ENCODE measurements at places on chromosomes 11 and 22.

DNA sequence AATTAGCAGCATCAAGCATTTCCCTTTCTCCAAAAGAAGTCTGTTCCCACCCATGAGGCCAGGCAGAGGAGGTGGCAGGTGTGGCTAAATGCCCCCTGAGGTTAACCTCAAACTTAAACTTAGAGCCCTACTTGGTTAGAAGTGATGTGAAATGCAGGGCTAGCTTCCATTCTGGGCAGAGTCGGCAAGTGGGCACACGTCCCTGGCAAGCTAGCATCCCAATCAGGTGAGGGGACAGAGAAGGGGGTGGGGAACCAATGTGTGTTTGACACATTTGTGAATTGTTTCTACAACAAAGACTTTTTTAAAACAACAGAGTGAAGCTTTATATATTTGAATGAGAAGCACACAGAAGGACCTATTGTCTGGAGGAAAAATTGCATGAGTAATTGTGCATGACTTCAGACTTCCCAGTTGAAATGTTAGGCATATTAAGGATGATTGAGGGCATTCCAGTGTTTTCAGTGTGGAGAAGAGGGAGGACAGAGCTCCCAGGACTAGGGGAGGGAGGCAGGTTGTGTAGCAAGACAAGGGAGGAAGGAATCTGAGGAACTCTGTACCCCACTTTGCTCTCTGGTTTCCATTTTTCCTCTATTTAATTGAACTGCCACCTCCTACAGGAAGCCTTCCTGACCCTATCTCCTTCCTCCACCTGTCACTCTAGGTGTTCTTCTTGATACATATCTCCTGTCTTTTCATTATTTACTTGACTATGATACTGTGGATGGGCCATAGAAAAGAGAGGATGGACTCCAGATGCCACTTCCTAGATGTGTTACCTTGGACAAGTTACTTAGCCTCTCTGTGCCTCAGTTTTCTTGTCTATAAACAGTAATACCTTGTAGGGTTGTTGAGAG, 83.3 kb upstream of the PICALM start:
- H3K27me3 ChIP-seq: no peaks in the 10 kb centered on the region
- peak overlapping the region; percentile 79 for H3K27ac ChIP-seq
- no peak overlapping the region for H3K4me3 ChIP-seq
- peaks cover 16% of the 10 kb centered on the region for H3K4me1 ChIP-seq
- peak; percentile 37 for ATAC-seq
- H3K36me3 ChIP-seq: no peaks in the 10 kb centered on the region

- no peaks in the 10 kb centered on the region for H3K36me3 ChIP-seq
- H3K4me3 ChIP-seq: no peak overlapping the region
- H3K27me3 ChIP-seq: peaks cover 6% of the 10 kb centered on the region
- H3K27ac ChIP-seq: no peak overlapping the region
Measured at GRCh38 chr11:75147875-75148263, 3.0 kb upstream of the SLCO2B1 start.

DNA sequence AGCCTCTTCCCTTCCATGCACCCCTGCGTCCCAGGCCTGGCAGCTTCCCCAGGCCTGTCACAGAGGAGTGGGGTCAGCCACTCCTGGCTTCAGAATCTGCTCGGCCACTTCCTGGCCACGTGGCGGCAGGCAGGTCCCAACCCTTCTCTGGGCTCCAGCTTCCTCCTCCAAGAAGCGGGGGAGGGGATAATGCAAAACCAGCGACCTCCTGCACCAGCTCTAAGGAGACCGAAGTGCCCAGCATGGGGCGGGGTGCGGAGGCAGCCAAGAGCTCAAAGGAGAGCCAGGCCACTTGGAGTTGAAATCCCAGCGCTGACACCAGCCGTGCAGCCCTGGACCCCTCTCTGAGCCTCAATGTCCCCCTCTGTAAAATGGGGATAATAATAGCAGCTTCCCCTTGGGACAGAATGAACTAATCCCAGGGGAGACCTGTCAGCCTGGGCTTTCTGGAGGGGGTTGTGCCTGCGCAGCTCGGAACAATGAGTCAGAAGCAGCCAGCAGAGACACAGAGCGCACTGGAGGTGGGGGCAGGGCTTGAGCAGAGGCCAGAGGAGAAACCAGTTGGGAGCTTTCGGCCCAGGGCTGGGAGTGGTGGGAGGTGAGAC, 22.8 kb upstream of the PICK1 start:
- peaks cover 14% of the 10 kb centered on the region for H3K4me1 ChIP-seq
- no peak overlapping the region for H3K4me3 ChIP-seq
- no peaks in the 10 kb centered on the region for H3K27me3 ChIP-seq
- ATAC-seq: peak; percentile 68

DNA sequence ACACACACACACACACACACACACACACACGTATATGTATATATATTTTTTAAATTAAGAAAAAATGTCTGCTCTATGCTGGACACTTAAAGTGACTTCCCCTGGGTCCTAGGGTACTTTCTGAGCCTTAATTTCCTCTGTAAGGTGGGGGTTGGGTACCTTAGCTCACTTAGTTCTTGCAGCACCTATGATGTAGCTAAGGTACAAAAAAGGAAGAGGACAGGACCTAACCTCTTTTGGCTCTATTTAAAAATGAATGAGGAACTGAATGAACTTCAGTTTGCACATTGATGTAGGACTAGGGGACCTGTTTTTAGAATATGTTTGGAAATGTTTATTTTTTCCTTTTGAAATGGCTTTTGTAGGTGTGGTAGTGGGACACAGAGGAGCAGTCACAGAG, 11.1 kb downstream of the SREBF2 start:
- no peak overlapping the region for H3K27ac ChIP-seq
- H3K27me3 ChIP-seq: no peaks in the 10 kb centered on the region
- H3K4me3 ChIP-seq: no peak overlapping the region
- ATAC-seq: no peak
- H3K36me3 ChIP-seq: no peaks in the 10 kb centered on the region

DNA sequence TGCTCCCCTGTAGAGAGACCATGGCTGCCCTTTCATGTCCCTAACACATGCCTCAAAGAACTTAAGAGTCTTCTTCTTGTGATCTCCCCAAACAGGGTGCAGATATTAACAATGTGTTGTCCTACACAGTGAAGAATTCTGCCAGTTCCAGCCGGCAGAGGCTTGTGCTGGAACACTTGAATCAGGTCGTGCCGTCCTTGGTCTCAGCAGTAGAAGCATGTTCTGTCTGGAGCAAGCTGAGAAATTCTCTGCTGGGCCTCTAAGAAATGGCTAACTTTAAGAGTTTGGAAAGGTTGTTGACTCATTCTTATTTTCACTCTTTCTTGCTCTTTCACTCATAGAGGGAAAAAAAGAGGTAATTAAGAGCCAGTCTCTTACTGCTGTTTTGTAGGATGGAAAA, 71.1 kb upstream of the SLC25A18 start:
- ATAC-seq: no peak
- no peak overlapping the region for H3K4me3 ChIP-seq
- no peak overlapping the region for H3K27ac ChIP-seq
- H3K36me3 ChIP-seq: no peaks in the 10 kb centered on the region
- H3K4me1 ChIP-seq: no peaks in the 10 kb centered on the region

DNA sequence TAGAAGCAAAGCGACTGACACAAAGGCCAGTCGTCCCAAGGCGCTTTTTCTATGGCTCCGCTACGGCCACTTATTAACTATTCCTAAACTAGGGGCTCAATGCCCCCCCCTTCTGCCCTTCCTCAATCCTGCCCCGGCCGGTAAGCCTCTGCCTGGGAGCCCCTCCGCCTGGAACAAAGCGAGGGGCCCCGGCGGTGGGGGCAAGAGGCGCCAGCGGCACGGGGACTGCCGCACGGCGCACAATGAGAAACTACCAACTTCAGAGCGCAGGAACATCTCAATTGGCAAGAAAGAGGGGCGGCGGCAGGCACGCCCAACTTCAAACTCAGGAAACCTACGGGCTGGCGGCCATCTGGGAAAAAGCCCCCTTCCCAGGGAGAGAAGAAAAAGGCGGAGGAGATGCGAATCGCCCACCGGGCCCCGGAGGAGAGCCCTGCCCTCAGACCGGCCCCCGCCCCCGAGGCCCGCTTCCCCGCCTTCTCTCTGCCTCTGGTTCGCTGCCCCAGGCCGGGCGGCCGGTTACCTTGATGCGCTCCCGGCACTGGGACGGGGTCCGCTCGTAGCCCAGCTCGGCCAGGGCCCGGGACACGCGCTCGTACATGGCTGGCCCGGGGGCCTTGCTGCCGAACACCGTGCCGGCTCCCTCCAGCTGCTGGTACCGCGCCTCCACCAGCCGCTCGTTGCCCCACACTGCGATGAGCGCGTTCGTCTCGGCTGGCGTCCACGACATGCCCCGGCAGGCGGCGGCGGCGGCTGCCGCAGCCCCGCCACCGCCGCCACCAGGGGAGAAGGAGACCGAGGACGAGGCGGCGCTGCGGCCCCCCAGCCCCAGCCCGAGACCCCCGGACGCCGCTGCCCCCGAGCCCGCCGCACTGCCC, 619 bp downstream of the MSANTD2 start:
- H3K27me3 ChIP-seq: no peaks in the 10 kb centered on the region
- H3K4me3 ChIP-seq: peak overlapping the region; percentile 99

DNA sequence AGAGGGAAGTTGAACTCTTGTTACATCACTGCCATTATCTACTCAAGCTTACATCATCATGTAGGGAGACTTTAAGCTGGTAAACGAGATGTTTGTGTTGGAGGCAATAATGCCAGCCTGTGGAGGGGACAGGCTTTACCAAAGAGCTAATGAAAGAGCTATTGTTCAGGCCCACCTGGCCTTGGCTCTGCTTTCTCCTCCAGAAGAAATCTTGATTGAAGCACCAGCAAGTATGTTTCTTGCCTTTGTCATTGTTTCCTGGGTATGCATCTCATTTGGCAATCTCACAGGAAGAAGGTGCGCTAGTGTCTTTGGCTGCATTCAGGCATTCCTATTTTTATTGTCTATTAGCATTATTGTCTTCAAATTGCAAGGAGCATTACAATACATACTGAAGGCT, 16.7 kb upstream of the CARD18 start:
- no peaks in the 10 kb centered on the region for H3K4me1 ChIP-seq
- H3K36me3 ChIP-seq: no peaks in the 10 kb centered on the region
- no peak overlapping the region for H3K4me3 ChIP-seq
- H3K27ac ChIP-seq: no peak overlapping the region
- ATAC-seq: no peak

DNA sequence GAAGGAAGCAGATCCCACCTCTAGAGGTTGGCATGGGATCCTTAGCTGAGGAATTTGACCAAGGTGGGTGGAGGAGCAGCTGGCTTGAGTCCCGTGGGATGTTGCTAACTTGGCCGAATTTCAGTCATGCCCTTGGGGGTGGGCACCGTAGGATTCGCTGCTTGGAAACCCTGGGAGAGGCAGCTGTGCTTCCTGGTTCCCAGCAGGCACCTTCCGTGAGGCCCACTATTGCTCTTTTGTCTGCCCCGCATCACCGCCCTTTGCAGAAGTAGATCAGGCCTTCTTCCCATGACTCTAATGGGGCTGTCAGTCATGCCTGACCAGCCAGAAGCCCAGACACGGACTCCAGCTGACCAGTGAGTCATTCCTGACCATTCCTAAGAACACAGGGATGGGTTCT, 292.3 kb upstream of the SYN3 start:
- no peaks in the 10 kb centered on the region for H3K4me1 ChIP-seq
- H3K27ac ChIP-seq: no peak overlapping the region
- H3K27me3 ChIP-seq: no peaks in the 10 kb centered on the region
- ATAC-seq: no peak

- no peaks in the 10 kb centered on the region for H3K27me3 ChIP-seq
- ATAC-seq: no peak
- H3K27ac ChIP-seq: no peak overlapping the region
- H3K4me1 ChIP-seq: no peaks in the 10 kb centered on the region
- H3K4me3 ChIP-seq: no peak overlapping the region
Measured at GRCh38 chr11:37671321-37671720, 1073.3 kb upstream of the RAG2 start.

DNA sequence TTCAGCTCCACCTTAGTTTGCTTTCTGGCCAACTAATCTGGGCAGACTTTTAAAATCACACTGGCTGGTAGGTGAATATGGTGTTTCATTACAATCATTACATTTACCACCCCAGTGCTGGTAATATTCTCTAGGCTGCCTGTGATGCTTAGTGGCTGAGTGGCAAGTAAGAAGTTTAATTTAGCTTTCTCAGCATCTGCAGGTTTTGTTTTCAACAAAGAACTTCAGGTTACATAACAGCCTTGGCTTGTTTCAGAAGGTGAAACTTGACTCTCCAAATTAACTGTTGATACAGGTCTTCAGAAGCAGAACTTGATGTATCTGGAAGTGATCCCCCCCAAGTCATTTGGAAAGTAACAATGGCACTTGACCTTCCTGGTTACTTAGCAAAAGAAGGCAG, 423.3 kb upstream of the CCDC90B start:
- no peaks in the 10 kb centered on the region for H3K27me3 ChIP-seq
- H3K27ac ChIP-seq: no peak overlapping the region

- peaks cover 9% of the 10 kb centered on the region for H3K27me3 ChIP-seq
- H3K36me3 ChIP-seq: no peaks in the 10 kb centered on the region
- H3K4me1 ChIP-seq: no peaks in the 10 kb centered on the region
- H3K4me3 ChIP-seq: no peak overlapping the region
Measured at GRCh38 chr11:67535561-67535960, 12.3 kb upstream of the CABP2 start.

DNA sequence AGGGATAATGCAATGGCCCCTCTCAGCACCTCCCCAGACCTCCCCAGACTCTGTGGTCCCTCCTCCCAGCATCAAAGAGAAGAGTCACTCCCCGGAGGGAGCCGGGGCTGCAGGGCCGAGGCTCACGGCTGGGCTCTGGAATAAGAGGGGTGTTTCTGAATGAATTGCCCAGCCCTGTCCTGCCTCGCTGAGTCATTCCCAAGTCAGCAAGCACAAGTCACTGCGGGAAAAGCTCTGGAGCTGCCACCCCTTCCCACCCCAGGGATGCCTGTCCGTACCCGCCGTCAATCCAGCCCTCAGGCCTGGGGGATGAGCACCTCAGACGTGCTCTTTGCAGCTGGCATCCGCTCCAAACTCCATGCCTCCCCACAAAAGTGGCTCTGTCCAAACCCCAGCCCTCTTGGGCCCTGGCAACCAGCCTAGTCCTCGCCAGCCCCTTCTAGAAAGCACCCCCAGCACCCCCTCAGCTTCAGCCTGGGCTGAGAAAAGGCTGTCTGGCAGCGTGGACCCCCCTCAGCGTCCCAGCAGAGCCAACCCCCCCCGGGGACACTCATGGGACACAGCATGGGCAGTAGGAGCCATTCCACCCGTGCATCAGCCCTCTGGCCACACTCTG, 22.7 kb downstream of the CELSR1 start:
- no peak overlapping the region for H3K4me3 ChIP-seq
- no peak for ATAC-seq
- no peak overlapping the region for H3K27ac ChIP-seq
- no peaks in the 10 kb centered on the region for H3K27me3 ChIP-seq

- no peak overlapping the region for H3K4me3 ChIP-seq
- no peak overlapping the region for H3K27ac ChIP-seq
- no peaks in the 10 kb centered on the region for H3K27me3 ChIP-seq
- H3K36me3 ChIP-seq: no peaks in the 10 kb centered on the region
Measured at GRCh38 chr22:46131151-46131587, 19.2 kb upstream of the PPARA start.

GRCh38 chr22:39243439-39244135, 1.2 kb downstream of the PDGFB start:
- H3K4me1 ChIP-seq: no peaks in the 10 kb centered on the region
- peaks cover 70% of the 10 kb centered on the region for H3K27me3 ChIP-seq
- ATAC-seq: no peak
- H3K4me3 ChIP-seq: peak overlapping the region; percentile 39
- H3K36me3 ChIP-seq: no peaks in the 10 kb centered on the region

All from gastroesophageal sphincter (tissue), 4 donors.